ENCODE measurements at places on chromosomes 16 and 17.

DNA sequence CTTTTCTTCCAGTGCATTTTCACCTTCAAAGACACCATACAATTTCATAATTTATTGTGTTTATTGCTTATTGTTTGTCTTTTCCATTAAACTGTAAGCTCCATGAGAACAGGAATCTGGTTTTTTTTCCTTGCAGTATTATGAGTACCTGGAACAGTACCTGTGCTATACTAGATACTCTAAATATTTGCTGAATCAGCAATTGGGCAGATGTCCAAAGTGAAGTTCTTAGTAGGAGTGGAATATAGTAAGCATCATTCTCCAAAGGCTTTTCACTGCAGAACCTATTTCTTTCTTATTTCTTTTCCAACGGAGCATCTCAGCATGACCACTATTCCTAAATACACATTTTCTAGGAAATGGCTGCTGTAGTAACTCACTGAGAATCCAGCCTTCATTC, 269.0 kb upstream of the CCL2 start:
- DNase-seq = peak; percentile 28

DNA sequence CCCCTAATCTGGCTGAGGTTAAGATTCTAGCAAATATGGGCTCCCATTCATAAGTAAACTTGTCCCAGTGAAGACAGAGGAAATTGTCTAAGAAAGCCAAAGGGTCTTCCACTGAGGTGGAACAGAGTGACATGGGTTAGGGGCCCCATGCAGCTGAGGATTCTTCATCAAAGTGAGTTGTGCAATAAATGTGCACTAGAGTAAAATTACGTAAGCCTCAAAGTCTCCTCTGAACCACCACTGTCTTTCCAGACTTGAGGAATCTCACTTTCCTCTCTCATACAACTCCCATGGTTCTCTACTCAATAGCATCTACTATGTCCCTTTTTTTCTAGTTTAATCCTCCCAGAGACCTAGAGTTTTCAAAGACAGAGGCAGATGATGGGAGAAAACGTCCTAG, 132.4 kb downstream of the CA10 start:
- DNase-seq = no peak

DNA sequence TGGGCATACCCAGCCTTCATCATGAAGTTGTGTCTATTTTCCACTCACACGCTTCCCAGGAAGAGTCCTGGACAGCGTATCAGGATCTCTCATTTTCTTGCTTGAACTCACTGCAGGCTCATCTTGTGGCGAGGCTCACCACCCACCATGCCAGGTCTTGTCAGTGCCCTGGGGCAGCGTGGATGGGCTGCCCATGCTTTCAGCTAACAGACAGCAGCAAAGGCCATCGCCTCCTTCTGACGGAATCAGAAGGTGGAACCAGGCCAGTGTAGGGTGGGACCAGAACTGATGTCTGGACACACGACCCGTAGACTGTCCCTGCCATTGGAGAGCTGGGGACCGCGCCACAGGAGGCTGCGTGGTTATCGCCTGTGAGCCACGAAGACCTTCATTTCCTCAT, 169.4 kb downstream of the FOXL1 start:
- no peak for DNase-seq

GRCh38 chr17:58277107-58277801, 3.5 kb downstream of the MPO start:
- peak; percentile 11 for DNase-seq

- no peak for DNase-seq
Measured at GRCh38 chr16:84545114-84545737, 40.8 kb upstream of the MEAK7 start.

DNA sequence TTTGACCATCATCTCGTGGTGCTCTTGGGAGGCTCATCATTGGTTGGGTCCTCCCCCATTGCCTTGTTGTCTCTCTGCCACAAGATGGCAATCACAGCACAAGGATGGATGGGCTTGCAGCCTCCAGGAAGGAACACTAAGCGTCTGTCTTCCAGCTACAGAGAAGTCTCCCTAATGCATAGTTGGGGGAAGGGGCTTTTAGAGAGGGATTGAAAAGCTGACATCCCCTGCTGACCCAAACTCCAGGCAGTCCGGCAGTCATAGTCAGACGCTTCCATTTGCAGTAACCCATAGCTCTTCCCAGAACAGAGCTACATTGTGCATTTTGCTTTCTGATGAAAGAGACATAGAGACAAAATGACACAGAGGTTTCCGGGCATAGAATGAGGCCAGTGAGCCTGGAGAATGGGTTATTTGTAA, 111.4 kb downstream of the UTP18 start:
- DNase-seq = no peak

DNA sequence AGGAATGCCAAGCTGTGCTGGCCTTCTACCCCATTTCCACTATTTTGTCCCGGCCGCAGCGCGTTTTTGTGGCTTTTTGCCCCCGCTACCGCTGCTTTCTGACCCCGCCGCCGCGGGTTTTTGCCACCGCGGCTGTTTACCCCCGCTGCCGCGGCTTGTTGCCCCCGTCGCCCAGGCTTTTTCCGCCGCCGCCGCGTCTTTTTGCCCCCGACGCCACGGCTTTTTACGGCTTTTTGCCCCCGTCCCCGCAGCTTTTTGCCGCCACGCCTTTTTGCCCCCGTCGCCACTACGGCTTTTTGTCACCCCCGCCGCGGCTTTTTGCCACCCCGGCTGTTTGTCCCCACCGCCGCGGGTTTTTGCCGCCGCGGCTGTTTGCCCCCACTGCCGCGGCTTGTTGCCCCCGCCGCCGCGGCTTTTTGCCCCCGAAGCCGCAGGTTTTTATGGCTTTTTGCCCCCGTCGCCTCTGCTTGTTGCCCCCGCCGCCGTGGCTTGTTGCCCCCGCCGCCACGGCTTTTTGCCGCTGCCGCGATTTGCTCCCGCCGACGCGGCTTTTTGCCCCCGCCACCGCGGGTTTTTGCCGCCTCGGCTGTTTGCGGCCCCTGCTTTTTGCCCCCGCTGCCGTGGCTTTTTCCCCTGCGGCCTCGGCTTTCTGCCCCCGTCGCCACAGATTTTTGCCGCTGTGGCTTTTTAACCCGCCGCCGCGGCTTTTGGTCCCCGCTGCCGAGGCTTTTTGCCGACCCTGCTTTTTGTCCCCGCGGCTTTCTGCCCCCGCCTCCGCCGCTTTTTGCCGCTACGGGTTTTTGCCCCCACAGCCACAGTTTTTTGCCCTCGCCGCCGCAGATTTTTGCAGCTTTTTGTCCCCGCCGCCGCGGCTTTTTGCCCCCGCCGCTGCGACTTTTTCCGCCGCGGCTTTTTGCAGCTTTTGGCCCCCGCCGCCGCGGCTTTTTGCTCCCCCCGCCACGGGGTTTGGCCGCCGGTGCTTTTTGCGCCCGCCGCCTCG, 520.4 kb upstream of the WSB1 start:
- DNase-seq = no peak

- no peak for DNase-seq
Measured at GRCh38 chr16:26133416-26134093, 441.8 kb downstream of the HS3ST4 start.

- no peak for DNase-seq
Measured at GRCh38 chr17:45342871-45343526, 26.2 kb upstream of the MAP3K14 start.

- no peak for DNase-seq
Measured at GRCh38 chr17:13171790-13172189, 154.0 kb upstream of the ELAC2 start.

DNA sequence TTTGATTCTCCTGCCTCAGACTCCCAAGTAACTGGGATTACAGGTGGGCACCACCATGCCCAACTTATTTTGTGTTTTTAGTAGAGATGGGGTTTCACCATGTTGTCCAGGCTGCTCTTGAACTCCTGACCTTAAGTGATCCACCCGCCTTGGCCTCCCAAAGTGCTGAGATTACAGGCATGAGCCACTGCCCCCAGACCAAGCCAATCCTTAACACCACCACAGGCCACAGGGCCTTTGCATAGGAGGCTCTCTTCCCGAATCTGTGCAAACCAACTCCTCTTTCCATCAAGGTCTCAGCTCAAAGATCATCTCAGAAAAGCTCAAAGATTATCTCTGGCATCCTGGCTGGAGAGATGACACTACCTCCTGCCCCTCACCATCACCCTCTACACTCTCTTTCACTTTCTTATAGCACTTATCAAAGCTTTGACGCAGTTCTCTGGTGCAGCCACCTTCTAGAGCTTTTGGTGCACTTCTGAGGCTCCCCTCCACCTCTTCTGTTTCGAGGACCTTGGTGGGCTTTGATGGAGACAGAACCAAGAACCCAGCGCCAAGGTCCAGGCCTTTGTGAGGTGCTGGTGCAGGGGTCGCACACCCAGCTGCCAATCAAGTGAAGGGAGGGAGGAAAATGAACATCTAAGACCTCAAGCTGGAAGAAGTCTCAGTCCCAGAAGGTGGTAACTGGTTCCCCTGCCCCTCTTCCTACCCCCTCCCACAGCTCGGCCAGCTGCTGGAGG, 23.2 kb upstream of the PHB1 start:
- no peak for DNase-seq

DNA sequence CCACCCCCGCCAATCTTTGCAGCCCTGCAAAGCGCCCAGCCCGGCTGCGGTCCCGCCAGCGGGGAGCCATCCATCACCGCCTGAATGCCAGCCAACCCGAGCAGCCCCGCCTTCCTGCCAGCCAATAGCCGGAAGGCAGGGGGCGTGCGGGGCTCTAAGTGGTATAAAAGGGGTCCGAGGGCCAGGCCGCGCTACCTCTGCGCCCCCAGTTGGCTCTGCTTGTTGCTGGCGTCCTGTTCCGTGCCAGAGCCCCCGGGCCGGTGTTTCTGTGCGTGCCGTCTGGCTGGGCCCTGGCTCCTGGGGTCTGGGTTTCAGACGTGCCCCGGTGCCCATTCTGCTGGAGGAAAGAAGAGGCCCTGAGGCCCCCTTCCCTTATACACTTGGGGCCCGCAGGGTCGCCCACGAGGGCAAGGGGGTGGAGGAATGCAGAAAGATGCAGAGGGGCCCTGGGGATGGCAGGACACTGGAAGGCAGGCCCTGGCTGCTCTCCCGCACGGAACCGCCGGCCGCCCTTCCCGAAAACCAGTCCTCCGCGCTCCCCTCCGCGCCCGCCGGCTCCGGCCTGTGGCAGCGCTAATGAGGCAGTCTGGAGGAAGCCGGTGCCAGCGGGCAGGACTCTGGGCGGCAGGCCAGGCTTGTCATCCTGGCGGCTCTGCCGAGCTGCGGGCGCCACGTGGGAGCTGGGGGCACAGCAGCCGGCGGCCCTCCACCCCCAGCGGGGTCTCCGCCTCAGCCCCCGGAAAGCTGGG, 14.0 kb downstream of the COPZ2 start:
- peak; percentile 68 for DNase-seq

- DNase-seq = no peak
Measured at GRCh38 chr17:63455417-63455816, 9.3 kb upstream of the CYB561 start.

- no peak for DNase-seq
Measured at GRCh38 chr16:22397931-22398330, 23.5 kb upstream of the CDR2 start.

- DNase-seq = no peak
Measured at GRCh38 chr17:31587462-31587861, 196.0 kb downstream of the RAB11FIP4 start.

- no peak for DNase-seq
Measured at GRCh38 chr17:9225305-9226101, 204.2 kb downstream of the NTN1 start.

DNA sequence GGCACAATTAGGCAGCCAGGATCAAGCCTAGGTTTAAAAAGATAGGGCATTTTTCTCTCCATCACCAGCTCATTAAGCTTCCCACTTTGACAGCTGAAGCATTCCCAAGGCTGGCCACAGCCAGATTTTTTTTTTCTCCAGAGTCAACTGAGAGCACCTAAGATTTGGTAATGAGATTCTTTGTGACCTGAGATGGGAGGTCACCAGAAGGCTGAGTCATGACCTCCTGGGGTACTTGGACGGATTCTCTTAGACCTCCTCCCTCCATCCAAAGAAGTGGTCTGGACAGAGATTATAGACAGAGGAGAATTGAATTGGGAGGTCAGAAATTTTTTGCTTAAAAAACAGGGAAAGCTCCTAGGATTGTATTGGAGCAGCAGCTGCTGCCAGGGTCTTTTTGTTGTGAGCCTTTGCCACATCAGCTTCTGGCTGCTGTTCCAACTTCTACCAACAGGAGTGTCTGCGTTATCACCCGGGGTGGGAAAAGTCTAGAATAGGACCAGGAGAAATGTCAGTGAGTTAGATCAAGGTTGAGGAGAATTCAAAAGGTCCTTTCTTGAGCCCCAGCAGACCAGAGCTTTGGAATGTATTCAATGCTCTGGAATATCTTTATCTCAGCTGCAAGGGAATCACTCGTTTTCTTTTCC, 221.2 kb upstream of the N4BP1 start:
- no peak for DNase-seq

DNA sequence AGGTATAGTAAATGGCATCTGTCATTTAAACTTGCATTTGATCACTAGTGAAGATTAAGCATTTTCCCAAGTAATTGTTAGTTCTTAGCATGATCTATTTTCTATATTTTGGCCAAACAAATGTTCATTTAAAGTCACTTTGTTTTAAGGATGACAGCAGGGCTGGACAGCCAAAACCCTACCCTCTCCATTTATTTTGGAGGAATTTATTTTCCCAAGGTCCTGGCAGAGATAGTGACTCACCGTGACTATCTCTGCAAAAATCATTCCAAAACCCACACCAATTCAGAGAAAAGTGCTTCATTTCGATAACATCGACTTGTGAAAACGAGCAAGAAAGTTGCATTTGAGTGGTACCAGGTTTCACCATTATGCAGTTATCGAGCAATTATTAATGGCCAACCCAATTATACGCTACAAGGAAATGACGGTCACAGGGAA, 665 bp upstream of the AKAP1 start:
- DNase-seq = no peak

- DNase-seq = no peak
Measured at GRCh38 chr17:36657763-36658490, 56.5 kb downstream of the MRM1 start.

DNA sequence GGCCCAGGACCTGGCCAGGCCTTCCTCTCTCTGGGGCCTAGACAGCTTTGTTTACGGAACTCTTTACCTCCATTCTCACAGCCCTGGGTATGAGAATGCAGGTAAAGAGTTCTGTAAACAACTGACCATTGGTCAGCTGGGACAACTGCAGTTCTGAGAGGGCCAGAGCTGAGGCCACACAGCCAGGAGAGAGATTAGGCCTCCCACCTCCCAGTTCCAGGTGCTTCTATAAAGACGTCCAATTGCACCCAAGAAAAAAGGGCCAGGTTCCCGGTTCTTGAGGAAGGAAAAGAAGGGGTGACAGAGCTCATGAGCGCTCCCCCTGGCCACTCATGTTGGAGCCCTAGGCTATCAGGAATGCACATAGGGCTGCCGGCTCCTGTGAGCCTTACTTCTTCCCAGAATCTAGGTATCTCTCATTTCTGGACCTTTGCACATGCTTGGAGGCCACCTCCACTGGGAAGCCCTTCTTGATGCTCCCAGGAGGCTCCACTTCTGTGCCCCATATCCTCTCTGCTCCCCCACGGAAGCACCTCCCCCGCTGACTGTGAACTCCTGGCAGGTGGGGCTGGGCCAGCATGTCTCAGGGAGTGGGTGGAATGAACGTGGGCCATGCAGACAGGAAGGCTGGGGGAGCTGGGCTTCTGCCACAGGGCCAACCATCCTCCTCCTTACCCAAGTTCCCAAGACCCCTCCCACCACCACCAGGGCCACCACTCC, 13.1 kb downstream of the CNGB1 start:
- DNase-seq = no peak

- DNase-seq = no peak
Measured at GRCh38 chr16:24023621-24024020, 187.8 kb downstream of the PRKCB start.

Data from hematopoietic multipotent progenitor cell treated with erythropoietin and hydrocortisone succinate and interleukin-3 and kit ligand, for 15 days (in vitro differentiated cells).